ENCODE measurements at places on chromosomes 2 and 18. TPM values are rescaled to one million over a fixed set of nuclear protein-coding genes. Genes with fewer than 3 reads are reported as not detected.
A peak's percentile ranks its signal among the peaks of the same experiment; 100 is the strongest.

DNA sequence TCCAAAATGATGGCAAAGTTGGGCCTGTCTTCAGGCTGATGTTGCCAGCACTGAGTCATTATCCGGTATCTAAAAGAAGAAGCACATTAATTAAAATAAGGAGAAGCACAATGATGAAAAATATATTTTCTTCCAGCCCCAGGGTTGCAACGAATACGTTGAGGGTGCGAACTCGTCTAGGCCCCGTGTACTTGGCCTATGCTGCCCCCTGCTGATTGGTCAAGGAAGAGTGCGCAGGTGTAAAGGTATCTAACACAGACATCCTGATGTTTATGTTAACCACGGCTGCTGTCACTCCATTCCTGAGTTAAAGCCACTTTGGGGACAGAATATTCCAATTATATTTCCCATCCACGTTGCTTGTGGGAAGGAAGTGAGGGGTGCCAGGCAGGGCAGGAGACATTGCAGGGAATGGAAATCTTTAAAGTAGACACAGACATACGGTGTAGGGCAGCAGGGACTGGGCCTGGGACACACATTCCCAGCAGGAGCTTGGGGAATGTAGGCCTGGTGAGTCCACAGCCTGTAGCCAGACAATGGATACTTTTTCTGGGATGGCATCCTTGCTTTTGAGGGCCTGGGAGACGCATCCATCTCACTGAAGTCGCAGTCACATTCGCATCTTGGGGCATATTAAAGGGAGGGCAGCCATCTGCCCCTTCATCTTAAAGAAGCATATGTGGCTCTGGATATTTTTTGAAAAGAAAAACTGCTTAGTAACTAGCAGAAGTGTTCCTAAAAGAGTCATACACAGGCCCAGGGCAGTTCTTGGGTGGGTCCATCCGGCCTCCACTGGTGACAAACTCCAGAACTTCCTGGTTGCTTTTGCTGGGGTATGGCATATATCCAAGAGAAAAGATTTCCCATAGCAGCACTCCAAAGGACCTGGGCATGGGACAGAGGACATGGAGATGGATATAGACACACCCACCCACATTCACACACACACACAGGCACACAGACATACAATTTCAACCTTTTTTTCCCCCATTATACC lies 81.9 kb downstream of the CLIP4 start:
- peak; percentile 10 for DNase-seq

- DNase-seq, result no peak
Measured at GRCh38 chr18:59907172-59907571, 7.4 kb downstream of the PMAIP1 start.

DNA sequence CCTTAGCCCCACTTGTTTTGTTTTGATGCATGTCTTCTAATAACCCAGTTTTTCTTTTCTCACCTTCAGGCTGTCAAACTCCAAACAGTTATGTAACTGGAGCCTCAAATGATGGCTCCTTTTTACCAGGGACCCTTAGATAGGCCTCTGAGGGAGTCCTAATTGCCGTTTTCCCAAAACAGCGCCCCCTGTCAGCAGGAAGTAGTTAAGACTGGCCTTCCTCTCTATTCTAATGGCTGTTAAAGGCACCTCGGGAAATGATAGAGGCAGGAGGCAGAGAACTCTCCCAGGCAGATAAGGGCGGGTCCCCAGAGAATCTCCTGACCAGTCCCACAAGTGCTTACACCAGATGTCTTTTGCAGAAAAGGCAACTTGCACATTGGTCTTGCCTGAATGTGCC lies 123.2 kb downstream of the KCNS3 start:
- no peak for DNase-seq

DNA sequence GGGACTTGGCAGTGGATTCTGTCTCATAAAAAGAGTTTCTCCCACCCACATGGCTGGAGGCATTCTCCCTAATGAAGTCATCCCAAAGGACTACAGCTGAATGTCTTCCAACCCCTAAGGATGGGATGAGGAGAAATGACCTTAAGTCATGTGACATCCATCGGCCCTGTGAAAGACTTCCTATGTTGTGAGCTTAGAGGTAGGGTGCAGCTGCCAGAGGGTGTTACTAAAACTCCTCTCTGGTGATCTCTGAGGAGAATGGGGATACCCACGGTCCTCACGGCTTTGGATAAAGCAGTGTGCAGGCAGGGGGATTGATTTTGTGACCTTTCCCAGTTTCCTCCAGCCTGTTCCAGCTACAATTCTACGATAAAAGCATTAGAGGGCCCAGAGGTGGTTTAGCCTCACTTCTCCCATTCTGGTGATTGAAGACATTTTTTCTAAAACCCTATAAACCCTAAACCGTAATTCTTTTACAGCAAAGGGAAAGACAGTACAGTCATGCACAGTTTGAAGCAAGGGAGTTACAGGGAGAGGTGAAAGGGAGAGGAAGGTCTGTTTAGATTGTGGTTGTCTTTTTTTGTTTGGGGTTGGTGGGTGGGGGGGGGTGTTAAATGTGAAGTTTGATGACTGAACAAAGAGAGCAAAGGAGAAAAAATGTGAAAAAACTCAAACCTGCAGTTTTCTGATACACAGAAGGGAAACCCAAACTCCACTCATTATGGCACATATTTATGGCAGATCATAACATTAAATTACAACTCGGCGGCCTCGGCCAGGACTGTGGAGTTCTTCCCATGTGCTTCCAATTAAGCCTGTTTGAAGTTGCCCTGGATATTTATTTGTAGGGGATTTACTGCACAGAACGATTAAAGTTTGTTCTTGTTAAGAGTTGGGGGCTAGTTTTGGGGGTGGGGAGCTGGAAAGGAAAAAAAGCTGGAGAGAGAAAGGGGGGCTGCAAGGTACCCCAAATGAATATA lies 26.6 kb upstream of the SLC14A2 start:
- DNase-seq, result no peak

DNA sequence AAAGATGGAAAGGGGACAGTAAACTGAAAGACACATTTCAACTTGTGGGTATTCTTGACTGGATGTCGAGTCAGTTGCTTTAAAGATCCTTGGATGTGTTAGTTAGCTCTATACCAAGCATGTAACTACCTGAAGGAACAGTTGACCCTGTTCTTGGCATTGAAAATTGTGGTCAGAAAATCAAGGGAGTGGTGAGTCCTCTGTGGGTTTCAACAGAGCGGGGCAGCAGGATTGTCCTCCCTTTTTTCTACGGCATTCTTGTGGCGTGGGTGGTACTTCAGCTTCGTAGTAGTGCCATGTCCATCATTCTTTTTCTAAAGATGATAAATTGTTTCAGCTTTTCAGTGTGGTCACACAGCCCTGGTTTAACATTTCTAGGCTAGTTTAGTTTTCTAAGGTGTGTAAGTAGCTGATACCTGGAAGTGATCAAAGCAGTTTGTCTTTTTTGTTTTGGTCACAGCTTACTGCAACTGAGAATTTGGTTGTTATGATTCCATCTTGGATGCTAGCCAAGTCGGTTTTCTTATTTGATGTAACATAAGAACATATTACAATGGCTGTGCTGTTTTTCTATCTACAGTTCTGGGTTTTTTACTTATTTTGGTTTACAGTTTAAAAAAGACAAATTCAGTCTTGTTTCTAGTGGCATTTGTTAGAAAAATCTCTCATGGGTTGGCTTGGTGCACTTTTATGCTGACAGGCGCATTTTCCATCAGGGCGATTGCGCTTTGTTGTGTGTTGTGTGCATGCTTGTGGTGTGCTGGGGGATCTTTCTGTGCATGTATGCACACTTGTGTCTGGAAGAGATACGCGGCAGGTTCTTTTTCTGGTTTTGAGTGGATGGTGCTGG lies 84.7 kb downstream of the ZNF407 start:
- no peak for DNase-seq

- no peak for DNase-seq
Measured at GRCh38 chr2:128073278-128073677, 17.7 kb upstream of the UGGT1 start.

DNA sequence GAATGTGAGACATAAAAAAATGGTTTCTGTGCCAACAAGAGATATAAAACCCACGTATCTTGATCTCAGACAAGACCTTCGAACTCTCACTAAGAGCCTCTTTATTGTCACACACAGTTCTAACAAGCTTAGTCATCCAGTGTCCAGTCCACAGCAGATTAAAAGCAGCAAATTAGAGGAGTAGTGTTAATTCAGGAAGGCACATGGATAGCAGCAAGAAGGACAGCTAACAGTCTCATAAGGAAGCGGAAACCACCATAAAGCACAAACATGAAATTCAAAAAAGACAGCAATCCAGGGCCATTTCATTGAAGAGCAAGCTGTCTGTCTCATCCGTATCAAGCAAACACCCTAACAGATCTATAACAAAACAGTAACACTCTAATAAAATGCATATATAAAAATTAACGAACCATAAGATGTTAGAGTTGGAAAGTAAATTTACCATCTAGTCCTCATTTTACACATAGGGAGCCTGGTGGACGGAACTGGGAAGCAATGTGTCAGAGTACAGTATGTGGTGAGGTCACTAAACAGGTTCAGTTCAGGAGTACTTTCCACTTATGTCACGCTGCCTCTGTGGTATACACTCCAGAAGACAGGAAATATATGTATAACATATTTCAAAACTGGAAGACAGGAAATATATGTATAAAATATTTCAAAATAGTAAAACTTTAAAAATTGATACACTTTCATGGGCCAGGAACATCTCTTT lies 18.3 kb downstream of the AAK1 start:
- no peak for DNase-seq

DNA sequence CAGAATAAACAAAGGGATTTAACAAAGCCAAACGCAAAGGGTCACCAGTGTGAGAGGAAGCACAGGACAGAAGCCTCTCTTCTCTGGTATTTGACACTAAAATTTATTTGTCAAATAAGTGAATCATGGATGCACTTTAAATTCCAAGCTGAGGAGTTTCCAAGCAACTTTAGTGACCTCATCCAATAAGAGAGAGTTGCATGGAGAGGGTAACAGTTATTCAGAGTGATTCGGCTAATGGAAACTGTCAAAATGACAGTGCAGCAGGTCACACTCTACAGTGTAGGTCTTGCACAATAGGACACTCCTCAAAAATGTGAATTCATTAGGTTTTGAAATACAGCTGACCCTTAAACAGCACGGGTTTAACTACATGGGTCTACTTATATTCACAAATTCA lies 103.9 kb upstream of the ACVR1C start:
- no peak for DNase-seq

DNA sequence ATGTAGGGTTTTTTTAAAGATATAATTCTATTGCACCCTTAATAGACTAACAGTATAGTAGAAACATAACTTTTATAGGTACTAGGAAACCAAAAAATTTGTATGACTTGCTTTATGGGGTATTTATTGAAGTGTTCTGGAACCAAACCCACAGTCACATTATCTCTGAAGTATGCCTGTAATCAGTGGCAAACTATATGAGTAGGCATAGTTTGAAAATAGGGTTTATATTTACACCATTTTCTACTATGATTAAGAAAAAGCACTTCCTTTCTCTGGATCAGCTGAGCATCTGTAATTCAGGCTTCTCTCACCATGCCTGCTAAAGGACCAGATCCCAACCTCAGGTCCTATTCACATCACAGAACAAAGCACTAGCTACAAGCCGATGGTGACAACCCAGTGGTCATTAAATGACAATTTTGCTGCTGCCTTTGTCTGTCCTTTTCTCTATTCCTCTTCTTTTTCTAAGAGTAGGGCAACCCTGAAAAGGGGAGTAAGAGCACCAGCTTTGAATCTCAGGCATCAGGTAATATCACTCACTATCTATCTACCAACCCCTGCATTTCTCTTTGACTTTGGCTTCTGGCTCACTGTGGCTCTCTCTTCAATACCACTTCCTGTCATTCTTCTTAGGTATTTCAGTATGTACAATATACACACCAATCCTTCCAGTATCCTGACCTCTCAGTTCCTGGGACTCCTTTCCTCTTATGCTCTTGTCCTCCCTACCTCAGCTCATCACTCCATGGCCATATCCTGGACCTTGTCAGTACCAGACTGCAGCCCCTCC lies 14.4 kb downstream of the NEMP2 start:
- no peak for DNase-seq

- no peak for DNase-seq
Measured at GRCh38 chr18:27778441-27778840, 398.5 kb downstream of the CDH2 start.

GRCh38 chr2:121004359-121004758 lies 268.7 kb downstream of the GLI2 start:
- DNase-seq, result no peak

- DNase-seq, result no peak
Measured at GRCh38 chr2:173145454-173145853, 69.8 kb downstream of the MAP3K20 start.

GRCh38 chr2:227759411-227760118 lies 13.9 kb downstream of the SCYGR8 start:
- peak; percentile 86 for DNase-seq

DNA sequence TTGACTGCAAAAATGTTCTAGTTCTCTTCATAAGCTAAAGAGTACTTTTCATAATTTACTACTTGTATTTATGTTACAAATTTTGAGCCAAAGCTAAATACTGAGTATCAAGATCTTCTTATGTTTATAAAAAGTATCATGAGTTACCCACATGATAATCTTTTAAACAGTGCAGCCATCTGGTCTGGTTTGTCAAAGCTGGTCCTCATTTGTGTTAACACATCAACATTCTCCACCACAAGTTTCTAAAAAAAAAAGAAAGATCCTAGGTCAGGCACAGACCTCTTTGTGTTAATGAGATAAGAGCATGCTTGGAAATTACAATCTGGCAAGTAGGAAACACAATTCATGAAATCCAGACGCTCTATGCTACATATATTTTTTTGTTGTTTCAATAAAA lies 75.5 kb upstream of the FRZB start:
- no peak for DNase-seq

- DNase-seq, result no peak
Measured at GRCh38 chr2:113135317-113135716, 7.9 kb downstream of the IL1RN start.

The PELI1 gene
- total RNA-seq, result 13.6 TPM

The TCF23 gene
- not detected for total RNA-seq

The C2orf78 gene
- not detected for total RNA-seq
